ENCODE measurements at places on chromosomes 12 and 14.

DNA sequence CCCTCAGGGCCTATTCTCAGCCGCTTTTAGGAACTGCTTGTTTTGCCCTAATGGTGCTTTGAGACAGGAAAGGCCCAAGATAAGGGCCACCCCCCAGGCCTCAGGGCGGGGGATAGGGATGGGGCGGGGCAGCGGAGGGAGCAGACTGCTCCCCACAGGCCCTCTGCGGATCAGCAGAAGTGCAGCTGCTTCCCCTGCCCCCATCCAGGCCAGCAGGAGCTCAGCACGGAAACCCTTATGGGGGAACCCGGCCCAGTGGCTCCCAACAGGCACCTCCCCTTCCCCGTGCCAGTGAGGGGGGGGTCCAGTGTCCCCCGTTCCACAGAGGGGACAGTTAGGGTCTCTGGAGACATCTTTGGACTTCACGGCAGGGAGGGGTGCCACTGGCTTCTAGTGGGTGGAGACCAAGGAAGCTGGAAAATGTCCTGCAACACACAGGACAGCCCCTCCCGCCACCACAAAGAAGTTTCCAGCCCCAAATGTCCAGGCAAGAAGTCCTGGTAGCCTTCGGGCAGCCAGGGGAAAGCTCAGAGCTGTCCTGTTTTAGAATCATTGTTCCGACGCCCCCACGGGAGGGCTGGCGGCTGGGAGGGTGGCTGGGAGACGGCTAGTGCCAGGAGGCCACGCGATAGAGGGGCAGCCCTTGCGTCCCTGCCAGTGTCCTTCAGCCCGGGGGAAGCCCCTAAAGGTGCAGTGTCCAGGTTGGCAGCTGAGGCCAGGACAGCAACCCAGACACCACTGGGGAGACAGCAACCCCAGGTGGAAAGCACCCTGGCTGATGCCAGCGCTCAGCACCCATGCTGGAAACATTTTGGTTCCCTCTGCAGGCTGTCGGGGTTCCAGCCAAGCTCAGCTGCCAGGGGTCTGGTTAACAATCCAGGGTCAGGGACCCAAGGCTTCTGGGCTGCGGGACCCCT lies 10.4 kb upstream of the GPR132 start:
- no peak for DNase-seq

DNA sequence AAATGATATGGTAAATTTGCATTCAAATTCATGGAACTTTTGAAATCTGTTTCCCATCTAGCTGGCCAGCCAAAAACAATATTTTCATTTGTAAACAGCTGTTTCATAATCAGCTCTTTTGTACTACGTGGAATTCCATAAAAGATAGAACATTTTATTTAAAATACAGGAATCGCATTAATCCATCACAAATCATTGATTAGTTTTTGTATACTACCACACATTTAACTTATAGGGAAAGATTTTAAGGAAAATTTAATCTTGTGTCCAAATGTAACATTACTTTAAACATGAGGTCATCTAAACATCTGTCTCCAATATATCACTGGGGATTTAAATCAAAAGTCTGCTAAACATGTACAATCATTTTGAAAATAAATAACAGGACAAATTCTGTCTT lies 33.5 kb downstream of the SLC25A21 start:
- no peak for DNase-seq

- DNase-seq, result no peak
Measured at GRCh38 chr12:119118625-119119024, 60.1 kb upstream of the HSPB8 start.

- DNase-seq, result no peak
Measured at GRCh38 chr14:51327376-51327775, 87.3 kb downstream of the TMX1 start.

GRCh38 chr12:102438047-102438826 lies 42.1 kb downstream of the IGF1 start:
- DNase-seq, result no peak

DNA sequence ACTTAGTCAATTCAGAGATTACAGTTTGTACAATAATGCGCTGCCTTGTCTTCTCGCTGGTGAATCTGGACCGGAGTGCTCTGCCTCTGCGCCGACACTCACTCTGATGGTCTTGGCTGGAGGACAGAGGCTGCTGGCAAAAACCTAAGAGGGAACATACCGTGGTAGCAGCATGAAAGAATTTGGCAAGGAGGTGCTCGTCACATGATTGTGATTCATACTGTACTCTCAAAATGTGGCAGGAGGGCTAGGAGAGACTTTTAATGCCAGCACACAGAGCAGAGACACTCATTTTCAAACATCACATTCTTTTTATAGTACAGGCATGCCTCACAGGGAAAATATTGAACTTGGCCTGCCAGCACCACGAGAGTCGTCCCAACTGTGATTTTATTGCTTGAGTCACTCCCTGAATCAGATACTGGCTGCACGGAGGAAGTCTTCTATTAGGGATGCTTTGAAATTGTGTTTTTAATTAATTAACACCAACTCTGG lies 67.8 kb downstream of the HMGA2 start:
- DNase-seq, result no peak

- DNase-seq, result no peak
Measured at GRCh38 chr12:24111616-24112015, 162.1 kb upstream of the SOX5 start.

DNA sequence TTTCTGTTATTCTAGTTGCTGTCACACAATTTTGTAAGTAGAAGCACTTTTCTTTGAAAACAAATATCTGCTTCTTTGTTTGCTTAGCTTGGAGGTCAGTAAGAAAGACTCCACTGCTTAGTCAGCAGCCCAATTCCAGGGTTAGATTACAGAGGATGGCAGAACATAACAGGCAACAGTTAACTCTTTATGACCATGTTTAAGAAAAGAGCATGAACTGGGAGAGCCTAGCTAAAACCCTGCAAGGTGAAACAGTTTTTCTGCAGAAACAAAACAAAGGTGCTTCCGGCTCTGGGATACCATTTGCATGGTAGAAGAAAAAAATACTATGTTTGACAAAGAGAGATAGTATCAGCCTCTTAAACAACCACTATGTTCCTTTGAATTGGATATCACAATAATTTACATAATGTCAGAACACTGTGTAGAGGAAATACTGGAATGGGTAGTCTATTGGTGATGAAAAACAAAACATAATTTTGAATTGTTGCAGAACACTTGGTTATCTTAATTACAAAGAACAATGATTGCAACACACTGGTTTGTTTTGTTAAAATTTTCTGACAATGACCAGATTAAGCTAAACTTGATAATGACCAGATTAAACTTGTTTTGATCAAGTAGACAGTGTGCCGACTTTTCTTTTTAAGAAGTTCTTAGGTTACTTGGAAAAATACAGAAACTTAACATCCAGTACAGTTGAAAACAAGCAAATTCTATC lies 22.4 kb upstream of the PPM1H start:
- no peak for DNase-seq

- no peak for DNase-seq
Measured at GRCh38 chr12:119369907-119370546, 35.5 kb downstream of the CCDC60 start.

GRCh38 chr12:24127919-24128721 lies 178.7 kb upstream of the SOX5 start:
- no peak for DNase-seq

- DNase-seq, result no peak
Measured at GRCh38 chr14:26427097-26427496, 170.7 kb downstream of the NOVA1 start.

GRCh38 chr12:11758510-11759493 lies 109.3 kb downstream of the ETV6 start:
- DNase-seq, result no peak

DNA sequence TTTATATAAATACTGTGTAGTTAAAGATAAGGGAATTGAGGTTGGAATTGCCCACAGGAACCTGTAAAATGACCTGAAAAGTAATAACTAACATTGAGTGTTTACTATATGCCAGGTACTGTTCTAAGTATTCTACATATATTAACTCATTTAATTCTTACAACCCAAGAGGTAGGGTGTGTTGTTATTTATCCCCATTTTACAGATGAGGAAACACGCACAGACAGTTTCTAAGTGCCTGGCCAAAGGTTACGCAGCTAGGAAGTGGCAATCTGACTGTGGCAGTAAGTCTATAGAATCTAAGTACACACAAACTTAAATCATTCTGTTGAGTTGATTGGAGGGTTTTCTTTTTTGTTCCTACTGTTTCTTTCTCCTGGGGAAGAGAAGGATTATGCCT lies 1.1 kb upstream of the TSPAN31 start:
- DNase-seq, result no peak

GRCh38 chr12:69008520-69008919 lies 75.5 kb upstream of the CPM start:
- no peak for DNase-seq

DNA sequence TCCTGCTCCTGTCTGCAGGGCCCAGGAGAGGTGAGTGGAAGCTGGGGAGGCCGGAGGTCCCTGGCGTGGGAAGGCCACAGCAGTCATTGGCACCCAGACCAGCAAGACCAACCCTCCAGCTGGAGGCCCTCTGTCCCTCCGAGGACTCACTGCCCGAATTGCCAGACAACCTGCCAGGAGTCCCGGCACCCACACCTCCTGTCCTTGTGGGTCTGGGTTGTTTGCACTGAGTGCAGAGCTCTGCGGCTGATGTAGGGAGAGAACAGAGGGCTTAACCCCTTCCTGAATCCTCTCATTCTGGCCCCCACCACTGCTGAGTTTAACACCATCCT lies 204.9 kb downstream of the KIF26A start:
- DNase-seq, result no peak

- no peak for DNase-seq
Measured at GRCh38 chr12:12786351-12786705, 869 bp downstream of the APOLD1 start.

DNA sequence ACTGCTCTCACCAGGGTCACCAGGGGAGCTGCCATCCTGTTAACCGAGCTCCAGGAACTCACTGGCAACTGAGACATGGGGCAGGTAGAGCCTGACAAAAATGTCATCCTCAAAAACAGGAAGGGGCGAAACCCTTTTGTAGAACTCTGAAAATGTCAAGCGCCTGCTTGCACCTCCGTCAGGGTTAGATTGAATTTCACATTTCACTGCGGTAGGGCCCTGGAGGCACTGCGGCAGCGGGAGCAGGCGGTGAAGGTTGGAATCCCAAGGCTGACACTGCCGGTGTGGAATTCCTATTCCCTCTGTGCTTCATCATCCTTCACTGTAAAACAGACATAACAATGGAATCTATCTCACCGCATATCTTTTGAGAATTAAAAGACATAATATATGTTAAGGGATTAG lies 142.8 kb upstream of the TMCC3 start:
- DNase-seq, result no peak

DNA sequence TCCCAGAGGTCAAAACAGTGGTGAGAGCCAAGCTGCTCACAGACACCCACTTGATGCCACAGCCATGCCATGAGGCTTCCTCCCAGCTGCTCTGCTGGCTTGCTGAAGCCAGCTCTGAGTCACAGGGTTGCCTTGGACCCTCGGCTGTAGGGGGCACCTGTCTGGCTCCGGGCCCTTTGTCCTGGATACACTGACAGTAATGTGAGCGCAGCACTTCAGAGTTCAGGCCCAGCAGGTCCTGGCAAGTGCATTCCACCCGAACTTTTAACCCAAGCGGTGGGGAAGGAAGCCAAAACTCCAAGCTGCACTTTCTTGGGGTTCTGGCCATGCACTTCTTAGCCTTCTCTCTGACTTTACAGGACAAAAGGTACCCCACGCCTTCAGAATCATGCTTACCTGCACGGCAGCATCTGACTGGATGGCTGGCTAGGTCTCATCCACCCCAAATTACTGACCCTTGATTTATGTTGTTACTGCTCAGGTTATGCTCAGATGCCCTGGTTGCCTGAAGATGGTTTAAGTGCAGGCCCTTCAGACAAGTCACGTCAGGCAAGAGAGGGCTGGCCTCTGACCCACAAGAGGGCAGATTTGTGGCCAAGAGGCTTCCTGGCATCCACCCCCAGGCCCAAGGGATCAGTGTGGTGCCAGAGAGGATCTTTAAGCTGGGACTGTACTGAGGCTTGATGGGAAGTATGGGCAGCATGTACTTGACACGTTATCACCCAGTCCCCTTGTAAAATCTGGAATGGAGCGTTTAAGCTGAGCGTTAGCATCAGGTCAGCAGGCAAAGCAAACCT lies 24.8 kb downstream of the SLC25A29 start:
- DNase-seq, result no peak

- DNase-seq, result no peak
Measured at GRCh38 chr12:104372061-104372720, 68.7 kb downstream of the EID3 start.

DNA sequence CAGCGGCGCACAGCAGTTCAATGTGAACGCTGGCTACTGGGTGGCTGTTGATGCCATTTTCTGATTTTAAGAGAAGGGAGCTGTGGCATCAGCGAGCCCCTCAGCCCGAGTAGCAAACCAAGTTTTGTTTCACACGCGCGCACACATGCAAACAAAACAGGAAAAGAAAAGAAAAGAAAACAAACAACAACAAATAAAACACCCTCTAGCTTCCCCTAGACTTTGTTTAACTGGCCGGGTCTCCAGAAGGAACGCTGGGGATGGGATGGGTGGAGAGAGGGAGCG lies 540 bp downstream of the PAX9 start:
- DNase-seq, result no peak

GRCh38 chr14:55638665-55639064 lies 58.7 kb downstream of the KTN1 start:
- no peak for DNase-seq

- no peak for DNase-seq
Measured at GRCh38 chr14:87615047-87615446, 377.9 kb downstream of the GALC start.

Data from SK-N-DZ (cell line).